GM12865 (cell line): ENCODE measurements at places on chromosomes 11 and 22.

GRCh38 chr22:25125693-25126357 is 73.8 kb upstream of the CRYBB3 start:
- DNase-seq, result no peak

DNA sequence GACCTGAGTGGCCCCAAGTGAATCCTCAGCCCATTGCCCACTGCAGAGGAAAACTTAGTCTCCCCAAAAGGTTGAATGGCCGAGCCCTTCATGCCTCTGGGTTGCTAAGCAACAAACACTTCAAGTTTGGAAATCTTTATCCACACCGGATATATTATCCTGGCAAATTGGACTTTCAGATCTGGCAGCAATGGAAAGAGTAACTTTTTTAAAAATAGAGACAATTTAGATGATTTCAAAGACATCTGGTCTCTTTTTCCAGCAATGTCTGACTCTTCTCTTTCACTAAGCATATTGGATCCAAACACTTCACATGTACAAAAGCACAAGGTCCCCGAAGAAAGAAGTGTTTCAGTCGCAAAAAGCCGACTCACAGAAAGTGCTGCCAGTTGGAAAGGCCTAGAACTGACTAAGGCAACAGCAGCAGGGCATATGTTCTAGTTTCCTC is 505.3 kb downstream of the SOX6 start:
- DNase-seq, result no peak

DNA sequence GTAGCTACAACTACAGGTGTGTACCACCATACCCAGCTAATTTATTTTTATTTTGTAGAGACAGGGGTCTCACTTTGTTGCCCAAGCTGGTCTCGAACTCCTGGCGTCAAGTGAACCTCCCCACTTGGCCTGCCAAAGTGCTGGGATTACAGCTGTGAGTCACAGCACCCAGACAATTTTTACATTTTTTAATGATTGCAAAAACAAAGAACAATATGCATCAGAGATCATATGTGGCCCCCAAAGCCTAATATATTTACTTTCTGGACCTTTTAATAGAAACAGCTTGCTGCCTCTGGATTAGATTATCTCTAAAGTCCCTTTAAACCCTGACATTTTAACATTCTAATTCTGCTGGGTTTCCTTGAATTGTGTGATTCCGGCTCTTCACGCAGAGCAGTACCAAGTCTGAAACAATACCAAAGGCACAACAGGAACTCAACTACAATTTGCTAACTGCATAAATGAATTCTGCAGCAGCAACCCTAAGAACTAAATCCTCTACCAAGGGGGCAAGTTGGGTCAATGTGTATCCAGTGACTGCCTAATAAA is 25.0 kb downstream of the RAB30 start:
- no peak for DNase-seq

- peak; percentile 63 for DNase-seq
Observed at GRCh38 chr11:12704049-12704448, 29.8 kb downstream of the TEAD1 start.

DNA sequence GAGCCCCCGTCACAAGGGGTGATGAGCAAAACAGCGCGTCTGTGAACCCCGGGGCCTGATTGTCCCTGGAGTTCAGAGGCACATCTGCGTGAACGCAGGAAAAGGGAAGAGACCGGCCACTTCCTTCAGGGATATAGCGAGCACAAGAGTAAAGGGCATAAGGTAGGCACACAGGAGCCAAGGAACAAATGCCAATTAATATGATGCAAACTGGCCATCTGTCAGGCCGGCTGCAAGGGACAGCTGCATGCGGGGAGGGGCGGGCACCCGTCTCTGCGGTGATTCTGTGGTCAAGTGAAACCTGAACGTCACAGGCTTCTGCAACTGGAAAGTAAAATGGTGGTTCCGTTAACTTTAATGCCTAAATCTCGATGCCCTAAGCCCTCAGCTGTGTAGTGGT is 64.7 kb downstream of the TRIM29 start:
- no peak for DNase-seq

DNA sequence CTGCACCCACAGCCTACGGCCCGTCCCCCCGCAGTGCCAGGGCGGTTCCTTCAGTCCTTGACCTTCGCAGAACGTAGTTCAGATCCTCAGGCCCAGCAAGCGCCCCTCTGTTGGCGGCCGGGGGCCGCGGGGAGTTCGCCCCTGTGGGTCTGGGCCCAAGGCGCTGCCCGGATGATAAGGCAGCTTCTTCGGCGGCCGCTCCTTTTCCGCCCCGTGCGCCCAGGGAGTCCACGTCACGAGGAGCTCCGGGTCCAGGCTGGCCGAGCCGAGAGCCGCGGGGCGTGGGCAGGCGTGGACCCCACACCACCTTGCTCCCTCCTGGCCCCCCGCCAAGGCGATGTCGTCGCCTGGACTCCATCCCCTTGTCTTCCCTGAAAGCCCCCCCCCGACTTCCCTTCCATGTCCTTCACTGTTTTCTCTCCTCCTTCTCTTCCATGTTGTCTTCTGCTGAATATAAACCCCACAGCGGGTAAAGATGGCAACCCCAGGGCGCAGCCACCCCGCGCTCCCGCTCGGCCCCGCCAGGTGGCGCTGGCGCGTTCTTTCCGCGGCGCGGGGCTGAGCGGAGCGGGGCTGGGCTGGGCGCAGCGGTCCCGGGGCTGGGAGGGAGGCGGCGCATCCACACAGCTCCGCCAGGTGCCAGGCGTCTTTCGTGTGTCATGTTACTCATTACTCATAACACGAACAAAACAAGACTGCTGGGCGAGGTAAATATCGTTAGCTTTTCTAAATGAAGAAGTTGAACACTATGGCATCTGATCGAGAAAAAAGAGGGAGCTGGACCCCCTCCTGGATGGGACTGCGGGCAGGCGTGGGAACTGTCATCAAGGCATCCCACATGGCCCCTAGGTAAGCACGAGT is 321.0 kb downstream of the NTM start:
- DNase-seq, result peak; percentile 54

DNA sequence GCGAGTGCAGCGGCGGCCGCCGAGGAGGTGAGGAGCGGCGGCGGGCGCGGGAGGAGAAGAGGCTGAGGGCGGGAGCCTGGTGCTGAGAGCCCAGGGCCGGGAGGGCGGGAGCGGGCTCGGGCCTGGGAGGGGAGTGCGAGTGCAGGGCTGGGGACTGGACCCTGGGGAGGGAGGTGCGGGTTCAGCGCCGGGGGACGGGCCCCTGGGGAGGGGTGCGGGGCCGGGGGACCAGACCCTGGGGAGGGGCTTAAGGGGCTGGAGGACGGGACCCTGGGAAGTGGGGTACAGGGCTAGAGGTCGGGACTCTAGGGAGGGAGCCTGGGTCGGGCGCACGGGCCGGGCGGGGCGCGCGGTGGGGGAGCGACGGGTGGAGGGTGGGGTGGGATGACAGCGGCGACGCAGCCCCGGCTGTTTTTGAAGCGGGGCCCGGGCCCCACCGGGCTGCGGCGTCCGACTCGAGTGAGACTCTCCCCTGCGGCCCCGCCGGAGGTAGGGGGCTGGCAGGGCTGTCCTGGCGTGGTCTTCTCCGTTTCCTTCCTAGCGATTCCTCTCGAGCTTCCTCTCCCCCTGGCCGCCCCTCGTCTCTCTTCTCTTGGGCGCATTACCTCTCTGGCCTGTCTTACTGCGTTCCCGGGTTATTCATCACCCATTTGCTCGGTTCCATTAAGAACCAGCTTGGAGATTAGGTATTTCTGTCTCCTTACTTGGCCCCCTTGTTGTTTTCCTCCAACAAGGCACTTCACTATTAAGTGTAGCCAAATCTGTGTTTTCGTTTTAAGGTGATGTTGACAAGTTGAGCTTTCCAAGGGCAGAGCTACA is 754 bp downstream of the NUP50 start:
- DNase-seq, result peak; percentile 31

- DNase-seq, result peak; percentile 37
Observed at GRCh38 chr11:59918987-59919589, 19.1 kb upstream of the OOSP1 start.

DNA sequence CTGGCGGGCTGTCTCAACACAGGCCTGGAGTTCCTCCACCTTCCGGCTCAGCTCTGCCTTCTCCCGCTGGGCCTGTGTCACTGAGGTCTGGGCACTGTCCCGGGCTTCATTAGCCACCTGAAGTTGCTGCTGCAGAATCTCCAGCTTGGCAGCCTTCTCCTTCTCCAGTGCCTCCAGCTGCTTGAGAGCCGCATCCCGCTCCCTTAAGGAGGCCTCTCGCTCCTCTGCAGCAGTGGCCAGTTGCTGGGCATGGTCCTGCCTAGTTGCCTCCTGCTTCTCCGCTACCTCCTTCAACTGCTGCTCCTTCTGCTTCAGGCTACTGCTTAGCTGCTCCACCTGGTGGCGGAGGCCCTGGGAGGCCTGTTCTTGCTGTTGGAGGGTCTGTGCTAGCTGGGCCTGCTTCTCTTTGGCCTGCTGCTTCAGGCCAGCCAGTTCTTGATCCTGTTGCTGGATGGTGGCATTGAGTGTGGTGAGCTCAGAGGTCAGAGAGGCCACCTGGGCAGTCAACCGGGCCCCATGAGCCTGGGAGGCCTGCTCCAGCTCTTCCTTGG is 16.9 kb downstream of the IL18BP start:
- no peak for DNase-seq

GRCh38 chr22:31626427-31627150 is 35.4 kb downstream of the PISD start:
- DNase-seq, result no peak

DNA sequence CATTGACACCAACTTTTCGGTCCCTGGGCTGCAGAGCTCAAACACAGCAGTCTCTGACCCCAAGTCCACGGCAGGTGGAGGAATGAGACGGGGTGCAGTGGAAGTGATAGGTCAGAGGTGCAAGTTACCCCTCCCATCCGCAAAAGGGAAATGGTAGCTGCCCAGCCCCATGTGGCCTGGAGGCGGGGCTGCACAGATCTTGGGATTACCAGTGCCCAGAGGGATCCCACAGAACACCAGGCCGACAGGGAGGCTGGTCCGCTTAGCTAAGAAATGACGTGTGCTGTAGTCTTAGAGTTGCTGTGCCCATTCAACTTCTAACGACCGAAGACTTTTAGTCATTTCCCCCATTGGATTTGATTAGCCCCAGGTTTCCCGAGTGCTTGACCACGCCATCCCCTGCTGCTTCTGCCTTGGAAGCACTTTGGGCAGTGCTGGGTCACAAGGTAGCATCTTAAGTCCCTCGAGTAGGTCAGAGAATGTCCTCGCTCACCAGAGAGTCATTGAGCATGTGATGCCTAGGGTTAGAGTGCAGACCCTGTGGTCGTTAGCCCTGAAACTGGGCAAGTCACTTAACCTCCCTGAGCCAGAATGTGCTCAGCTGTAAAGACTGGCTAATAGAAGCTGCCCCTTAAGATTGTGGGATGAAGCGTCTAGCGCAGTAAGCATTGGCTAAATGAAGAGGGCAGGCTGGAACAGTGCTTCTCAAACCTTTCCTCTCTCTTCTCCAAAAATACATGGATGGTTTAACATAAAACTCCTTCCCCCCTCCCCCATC is 4.2 kb downstream of the PTGDR2 start:
- no peak for DNase-seq
